Stimulated activated CD8-positive, alpha-beta memory T cell treated with anti-CD3 and anti-CD28 coated beads, Interleukin-15, amount 100 ng/mL, for 48 hours (primary cell): ENCODE measurements at places on chromosomes 5 and 9.

DNA sequence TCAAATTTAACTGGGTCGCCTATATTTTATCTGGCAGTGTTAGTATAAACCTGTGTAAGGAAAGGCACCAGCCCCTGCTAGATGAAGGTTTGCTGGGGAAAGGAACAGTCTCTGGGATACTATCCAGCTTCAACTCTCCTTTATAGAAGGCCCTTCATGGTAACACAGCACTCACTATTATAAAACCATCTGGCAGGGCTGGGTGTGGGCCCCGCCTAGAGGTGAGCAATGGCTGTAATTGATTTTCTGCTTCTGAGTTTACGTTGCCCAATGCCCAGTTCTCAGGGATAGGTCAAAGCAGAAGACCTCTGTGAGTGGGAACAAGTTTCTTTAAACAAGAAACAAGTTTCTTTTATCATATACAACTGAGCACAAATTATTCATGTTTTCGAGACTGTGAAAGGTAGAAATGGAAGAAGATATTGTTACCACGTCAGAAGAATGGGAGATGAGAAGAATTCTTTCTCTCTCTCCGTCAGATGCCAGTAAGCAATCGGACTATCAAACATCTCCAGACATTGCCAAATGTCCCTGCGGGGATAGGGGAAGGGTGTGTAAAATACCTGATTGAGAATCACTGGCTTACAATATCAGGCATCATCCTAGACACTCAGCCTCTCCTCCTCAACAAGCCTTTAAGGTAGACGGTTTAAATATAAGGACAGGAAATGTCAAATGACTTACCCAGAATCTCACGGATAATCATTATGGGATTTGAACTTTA is 205.9 kb downstream of the PDZD2 start:
- DNase-seq = no peak

DNA sequence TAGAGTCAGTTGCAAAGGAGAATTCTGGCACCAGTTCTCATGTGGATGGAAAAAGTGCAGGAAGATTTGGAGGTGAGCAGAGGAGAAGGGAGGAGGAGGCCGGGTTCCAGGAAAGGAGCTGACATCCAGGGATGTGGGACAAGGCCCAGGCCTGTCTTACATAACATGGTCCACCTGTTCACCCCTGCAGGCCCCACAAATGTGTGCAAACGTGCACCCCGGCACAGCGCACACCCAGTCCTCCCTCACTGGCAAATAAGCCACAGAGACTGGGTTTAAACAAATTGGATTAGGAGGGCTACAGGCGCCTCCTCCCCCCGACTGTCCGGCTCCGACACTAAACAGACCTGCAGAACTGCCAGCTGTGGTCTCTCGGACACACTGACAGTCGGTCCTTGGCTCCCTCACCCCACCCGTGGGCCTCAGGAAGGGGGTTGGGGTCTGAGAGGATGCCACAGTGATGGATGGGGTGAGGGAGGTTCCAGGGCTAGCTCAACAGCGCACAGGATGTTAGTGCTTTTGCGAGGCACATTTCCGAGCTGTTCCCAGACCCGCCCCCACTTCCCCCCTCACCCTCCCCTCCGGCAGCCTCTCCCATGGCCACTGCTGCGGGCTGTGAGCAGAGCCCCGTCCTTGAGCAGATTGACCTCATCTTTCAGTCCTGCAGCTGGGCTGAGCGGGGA is 43.4 kb upstream of the IL17B start:
- DNase-seq = no peak

- DNase-seq = no peak
Measured at GRCh38 chr5:166595274-166595951, 1696.0 kb upstream of the WWC1 start.

- no peak for DNase-seq
Measured at GRCh38 chr9:97665742-97666141, 31.4 kb downstream of the XPA start.

GRCh38 chr5:37738057-37738691 is 101.7 kb downstream of the GDNF start:
- no peak for DNase-seq

DNA sequence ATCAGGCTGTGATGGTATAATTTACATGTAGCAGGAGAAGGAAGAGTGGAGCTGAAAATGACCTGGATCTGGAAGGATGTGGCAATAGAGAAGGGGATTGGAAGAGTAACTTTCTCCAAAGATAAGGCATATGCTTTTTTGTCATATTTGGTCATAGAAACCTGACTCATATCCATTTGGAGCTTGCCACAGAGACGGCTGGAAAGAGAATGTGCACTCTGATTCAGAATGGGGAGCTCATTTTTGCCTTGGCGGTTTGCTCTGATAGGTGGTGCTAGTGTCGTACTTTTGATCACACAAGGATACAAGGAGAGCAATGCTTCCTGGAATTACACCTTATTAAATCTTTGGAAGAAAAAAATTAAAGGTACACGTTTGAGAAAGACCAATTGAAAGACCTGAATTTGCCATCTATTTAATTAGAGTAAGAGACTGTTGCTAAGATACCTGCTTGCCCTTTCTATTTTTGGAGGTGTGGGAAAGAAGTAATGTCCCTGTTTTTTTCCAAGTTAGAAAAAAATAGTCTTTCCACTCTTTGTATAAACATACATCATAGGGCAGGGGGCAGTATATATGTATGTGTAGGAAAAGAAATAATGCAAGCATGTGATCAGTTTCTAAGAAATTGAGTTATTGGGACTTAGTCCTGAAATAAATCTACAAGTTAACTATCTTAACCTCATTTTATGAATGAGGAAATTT is 5.4 kb downstream of the LSM11 start:
- no peak for DNase-seq

GRCh38 chr9:122053064-122053463 is 40.0 kb downstream of the TTLL11 start:
- no peak for DNase-seq

DNA sequence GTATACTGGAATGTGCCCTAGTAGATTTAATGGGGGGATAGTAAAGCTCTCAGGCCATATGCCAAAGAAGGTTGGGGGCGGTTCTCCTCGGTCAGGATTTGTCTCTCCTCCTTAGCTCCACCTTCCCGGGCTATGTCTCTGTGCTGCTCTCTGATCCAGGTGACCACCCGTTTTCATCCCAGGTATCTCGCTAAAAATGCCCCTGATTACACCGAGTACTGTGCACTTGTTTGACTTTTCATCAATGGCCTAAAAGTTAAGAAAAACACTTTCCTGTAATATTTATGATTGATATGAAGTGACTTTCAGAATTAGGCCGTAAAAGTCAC is 724 bp downstream of the NDUFS6 start:
- no peak for DNase-seq

DNA sequence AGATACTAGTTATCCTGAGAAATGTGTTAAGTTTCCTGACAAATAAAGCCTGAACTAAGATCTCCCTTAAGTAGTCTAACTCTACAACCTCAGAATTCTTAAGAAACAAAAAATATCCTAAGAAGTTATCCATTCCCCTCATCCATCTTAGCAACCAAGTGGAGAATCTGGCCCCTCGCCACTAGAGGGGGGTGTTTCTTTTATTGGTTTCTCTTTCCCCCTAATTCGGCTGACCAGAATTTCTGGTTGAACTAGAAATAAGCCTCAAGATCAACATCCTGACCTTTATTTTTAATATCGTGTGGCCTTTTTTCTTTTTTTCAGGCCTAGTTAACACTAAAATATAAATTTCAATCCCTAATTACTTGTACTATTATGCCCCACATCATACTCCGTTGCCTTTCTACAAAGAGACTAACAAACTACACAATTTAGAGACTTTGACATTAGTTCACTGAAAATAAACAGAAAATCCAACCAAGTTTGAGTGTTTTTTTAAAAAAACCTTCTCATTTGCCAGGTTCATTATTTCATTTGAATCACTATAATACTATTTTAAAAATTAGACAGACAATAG is 14.3 kb upstream of the NR4A3 start:
- no peak for DNase-seq

GRCh38 chr5:41747708-41748107 is 122.5 kb downstream of the OXCT1 start:
- DNase-seq = no peak

DNA sequence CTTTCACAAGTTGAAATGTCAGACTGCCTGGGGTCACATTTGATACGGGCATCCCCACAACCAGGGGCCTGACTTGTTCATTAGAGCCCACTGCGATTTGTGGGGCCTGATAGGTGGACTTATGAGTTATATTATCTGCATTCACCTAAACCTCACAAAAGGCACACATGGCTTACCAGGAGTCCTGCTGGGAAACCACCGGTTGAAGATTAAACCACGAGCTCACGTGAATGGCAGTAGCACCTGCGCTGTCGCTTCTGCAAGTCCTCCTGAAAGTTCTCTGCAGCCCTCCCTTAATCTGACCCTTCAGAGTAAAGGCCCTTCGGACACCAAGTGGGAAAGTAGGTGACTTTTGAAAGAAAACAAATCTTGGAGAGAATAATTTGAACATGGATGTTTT is 68.9 kb downstream of the PPIC start:
- no peak for DNase-seq

DNA sequence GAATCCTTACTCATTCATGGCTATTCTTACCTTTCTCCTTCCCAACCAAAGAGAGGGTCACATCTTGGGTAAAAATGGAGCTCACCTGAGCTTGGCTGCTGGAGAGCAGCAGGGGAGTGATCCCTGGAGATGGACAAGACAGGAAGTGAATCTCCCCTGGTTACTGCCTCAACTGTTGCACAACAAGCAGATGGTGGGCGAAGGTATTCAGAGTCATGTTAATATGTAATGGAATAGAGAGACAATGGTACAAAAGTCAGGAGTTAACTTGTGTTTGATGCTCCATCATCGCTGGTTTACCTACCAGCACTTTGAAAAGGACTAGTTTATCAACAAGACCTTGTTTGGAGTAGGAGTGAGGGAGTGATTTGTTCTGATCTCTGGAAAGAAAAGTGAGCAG is 13.0 kb upstream of the PLPP1 start:
- DNase-seq = no peak

DNA sequence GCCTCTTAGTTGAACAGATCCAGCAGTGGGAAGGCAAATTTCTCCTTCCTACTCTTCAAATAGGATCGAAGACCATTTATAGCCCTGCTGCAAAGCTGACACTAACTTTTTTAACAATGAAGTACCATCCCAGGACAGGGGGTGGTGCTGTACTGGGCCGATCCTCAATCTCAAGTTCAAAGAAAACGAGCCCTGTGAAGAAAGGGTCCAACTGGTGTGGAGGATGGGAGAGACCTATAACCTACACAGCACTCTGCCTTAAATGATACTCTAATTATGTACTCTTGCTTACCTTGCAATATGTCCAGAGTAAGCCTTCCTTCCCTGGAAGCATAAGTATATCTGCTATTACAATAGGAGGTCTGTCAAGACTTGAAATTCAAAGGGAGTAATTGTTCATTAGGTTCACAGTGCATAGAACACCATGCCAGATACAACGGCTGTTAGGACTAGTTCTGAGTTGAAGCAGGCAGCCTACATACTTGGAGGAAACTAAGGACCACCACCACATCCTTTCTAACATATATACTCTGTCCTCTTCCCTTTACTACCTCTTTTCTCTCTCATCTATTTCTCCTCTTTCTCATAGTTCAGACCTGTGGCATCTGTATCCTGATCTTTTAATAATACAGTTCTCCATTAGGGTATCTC is 6.2 kb downstream of the ETF1 start:
- no peak for DNase-seq

DNA sequence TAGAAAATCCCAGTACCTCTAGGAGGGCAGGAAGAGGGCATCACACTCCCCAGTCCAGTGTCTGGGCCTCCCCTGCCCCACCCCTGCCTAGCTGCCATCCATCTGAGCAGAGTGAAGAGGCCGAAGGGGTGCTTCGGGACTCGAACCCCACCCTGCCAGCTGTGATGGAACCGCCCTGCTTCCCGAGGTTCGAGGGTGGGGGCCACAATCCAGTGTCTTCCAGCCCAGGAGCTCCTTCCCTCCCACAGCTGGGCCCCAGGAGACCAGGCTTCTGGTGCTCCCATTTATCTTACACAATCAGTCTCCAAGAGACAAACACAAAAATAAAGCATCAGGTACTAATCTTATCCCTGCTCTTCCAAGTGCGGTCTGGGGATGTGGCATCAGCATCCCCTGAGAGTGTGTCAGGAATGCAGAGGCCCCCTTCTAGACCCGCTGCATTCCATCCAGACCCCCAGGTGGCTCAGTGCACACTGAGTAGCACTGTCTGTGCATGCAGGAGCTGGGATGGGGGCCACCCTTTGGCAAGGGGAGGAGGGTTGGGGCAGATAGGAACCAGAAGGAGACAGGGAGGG is 122.8 kb upstream of the TBC1D2 start:
- no peak for DNase-seq

GRCh38 chr5:54173251-54173650 is 137.1 kb downstream of the ARL15 start:
- no peak for DNase-seq
